Stimulated activated CD8-positive, alpha-beta memory T cell treated with anti-CD3 and anti-CD28 coated beads, Interleukin-7, amount 100 ng/mL, for 1 hour (primary cell): ENCODE measurements at places on chromosomes 1 and 21.

- no peak for DNase-seq
Observed at GRCh38 chr1:65882076-65882475, 89.4 kb downstream of the PDE4B start.

- no peak for DNase-seq
Observed at GRCh38 chr1:186055846-186056245, 319.2 kb downstream of the TPR start.

GRCh38 chr1:43978551-43979260 lies at the start of gene B4GALT2:
Gene B4GALT2, plus strand, starts transcription at chr1:43979210. Its CDS starts 1,951 bp downstream, at chr1:43981161.
- no peak for DNase-seq

DNA sequence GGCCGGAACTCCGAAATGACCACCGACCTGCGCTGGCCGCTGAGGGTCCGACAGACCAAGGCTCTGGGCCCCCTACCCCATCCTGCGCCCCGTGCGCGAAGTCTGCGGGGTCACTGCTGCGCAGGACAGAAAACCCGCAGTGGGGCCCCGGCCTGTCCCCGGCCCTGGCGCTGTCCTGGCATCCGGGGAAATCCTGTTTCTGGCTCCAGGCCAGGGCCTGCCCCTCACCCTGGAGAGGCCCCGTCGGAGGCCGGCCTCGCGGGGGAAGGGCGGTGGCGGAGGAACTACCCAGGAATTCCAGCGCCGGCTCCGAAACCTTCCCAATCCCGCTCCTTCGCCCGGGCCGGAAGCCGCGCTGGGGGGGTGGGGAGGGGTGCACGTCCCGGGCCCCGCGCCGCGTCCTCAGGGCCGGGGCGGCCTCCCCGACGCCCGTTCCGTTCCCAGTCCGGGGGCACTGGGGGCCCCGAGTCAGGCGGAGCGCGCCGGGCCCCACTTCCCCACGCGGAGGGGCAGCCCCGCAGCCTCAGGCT lies 77.0 kb downstream of the MORN1 start:
- no peak for DNase-seq

DNA sequence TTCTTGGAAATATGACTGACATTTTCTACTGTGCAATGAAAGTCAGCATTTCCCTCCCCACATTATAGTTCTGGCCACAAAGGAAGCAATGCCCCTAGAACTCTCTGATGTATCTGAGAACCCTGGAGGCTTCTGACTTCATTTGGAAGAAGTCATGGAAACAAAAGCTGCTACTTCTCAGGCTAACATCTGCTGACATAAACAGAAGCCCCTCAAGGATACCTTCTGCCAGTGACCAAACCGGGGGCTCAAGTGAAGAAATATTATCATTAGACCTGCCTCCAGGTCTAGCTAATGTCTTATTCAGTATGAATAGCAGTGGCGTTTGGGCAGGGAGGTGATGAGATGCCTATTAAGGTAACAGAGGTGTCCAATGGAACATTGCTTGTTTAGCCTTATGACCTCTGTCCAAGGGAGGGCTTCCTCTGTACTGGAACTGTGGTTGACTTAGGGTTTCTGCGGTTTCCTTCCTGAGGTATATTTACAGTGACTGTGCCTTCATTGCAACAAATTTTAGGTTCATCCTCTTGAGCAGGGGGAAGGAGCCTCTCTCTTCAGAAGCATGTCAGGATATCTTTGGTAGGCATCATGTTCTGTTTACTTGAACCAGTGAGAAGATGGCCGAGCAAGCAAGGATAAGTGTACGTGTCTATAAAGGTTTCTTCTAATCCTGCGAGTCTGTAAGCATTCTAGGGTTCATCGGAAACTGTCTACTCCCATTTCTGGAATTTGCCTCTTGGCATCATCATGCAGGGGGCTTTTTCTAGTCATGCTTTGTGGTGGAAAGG lies 161.7 kb downstream of the PBX1 start:
- DNase-seq, result no peak

DNA sequence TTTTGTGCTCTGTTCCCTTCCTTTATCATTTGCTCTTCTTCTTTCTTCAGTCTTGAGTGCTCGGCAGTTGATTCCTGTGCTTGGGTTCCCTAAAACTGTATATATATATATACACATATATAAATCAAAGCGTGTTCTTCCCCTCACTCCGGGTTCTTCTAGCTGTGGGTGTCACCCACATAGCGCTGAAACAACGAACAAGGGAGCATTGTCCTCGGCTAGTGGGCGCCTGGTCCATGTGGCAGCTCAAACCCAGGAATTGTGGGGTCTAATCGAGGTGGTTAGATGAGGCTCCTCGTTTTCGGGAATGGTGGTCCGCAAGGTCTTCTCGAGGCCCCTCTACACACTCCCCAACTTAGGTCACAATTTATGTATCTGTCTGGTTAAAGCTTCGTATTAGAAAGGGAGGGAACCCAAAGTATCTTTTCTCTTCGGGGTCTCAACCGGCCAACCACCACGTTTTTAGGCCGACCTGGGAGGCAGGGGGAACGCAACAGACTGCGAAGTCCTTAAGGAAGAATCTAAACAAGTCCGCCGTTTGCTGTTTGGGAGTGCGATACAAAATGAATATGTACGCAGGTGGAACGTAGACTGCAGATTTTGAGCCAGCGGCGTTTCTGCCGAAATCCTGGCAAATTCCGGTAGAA lies 504 bp upstream of the SDHC start:
- no peak for DNase-seq

DNA sequence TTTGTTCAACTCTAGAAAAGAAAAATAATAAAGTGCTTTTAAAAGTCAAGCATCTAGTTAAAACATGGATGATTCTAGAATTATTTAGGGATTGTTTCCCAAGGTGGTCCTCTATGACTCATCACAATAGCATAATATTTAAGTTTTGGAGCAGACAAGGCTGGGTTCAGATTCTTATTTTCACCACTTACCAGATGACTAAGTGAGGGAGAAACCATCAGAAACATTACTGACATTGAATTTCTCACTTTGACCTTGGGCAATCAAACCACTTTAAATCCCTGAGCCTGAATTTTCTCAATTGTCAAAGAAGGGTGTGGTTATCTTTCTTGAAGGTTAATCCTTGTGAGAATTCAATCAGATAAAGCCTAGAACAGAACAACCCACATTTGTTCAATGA lies 102.5 kb upstream of the PTGFR start:
- DNase-seq, result no peak

- no peak for DNase-seq
Observed at GRCh38 chr1:237041795-237042525, at the start of gene RYR2. Gene RYR2, plus strand, starts transcription at chr1:237042184. Its CDS starts 338 bp downstream, at chr1:237042522.

GRCh38 chr1:121445679-121446078 lies 260.9 kb downstream of the SRGAP2C start:
- no peak for DNase-seq

GRCh38 chr21:46154955-46155513 lies 345 bp downstream of the FTCD start:
- no peak for DNase-seq

DNA sequence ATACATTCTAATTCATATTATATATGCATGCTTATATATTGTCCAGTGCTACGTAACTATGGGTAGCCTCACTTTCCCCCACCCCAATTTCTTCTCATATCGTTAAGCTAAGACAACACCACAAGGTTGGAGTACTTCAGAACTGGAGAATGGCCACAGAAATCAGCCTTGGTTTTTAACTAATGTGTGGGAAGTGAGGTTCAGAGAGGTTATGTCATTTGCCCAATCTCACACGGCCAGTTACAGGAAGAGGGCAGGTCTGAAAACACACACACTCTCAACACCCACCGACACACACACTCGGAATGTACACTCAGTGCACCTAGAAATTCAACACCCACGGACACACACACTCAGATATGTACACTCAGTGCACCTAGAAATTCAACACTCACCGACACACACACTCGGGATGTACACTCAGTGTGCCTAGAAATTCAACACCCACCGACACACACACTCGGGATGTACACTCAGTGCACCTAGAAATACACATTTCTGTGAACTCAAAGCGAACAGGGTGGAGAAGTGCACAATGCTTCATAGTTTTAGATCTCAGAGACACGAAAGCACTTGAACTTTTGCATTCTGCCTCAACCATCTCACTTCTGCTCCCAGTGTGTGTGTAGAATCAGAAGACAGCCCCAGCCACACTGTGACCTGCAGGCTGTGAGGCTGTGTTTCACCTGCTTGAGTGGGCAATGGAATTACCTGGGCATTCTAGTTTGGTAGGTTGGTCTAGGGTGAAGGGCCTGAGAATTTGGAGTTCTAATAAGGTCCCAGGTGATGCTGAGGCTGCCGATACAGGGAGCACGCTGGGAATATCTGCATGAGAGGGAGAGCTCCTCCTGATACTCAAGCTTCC lies 170.4 kb downstream of the CLIC6 start:
- DNase-seq, result no peak

DNA sequence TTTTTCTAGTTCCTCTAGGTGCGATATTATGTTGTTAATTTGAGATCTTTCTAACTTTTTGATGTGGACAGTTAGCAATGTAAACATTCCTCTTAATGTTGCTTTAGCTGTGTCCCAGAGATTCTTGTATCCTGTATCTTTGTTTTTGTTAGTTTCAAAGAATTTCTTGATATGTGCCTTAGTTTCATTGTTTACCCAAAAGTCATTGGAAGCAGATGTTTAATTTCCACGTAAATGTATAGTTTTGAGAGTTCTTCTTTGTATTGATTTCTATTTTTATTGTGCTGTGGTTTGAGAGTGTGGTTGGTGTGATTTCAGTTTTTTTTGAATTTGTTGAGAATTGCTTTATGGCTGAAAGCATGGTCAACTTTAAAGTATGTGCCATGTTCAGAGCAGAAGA lies 319.4 kb downstream of the PTBP2 start:
- no peak for DNase-seq

DNA sequence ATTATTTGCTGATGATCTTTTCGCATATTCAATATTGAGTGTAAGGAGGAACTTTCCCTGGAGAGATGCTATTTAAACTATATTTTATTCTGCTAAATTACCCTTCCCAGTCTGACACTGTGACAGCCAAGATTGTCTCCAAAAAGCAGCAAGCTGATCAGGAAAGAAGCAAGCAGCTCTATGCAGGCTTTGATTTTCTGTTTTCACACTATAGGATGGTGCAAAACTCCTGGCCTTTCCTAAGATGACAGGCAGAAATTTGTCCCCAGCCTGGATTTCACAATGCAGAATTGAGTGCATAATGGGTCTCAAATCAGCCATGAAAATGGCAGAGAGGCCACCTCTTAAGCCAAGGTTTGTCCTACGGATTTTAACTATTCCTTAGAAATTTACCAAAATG lies 1.1 kb downstream of the SGIP1 start:
- no peak for DNase-seq

DNA sequence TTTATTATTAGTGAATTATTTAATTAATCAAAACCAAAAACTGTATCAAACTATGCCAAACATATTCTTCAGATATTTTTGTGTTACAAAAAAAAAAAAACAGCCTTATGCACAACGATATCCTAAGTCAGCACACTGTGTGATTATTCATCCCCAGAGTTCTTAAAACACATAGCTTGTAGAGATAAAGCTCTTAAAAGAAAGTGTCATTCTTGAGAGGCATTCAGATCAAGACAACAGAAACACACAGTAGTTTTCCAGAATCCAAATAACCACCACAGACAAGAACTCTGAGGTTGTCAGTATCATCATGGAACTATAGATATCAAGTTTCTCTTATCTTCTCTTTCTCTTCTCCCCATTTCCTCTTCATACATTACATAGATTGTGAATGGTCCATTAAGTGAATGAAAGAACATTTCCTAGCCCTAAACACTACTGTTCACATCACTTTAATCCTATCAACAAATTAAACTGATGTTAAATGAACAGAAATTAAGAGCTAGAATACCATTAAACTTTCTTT lies 13.5 kb downstream of the ZZZ3 start:
- DNase-seq, result no peak
